Stimulated activated CD8-positive, alpha-beta memory T cell treated with anti-CD3 and anti-CD28 coated beads, Interleukin-4, amount 100 ng/mL, for 1 hour (primary cell): ENCODE measurements at places on chromosomes 1 and 21.

GRCh38 chr1:9371391-9371935 is 78.8 kb downstream of the SPSB1 start:
- no peak for DNase-seq

DNA sequence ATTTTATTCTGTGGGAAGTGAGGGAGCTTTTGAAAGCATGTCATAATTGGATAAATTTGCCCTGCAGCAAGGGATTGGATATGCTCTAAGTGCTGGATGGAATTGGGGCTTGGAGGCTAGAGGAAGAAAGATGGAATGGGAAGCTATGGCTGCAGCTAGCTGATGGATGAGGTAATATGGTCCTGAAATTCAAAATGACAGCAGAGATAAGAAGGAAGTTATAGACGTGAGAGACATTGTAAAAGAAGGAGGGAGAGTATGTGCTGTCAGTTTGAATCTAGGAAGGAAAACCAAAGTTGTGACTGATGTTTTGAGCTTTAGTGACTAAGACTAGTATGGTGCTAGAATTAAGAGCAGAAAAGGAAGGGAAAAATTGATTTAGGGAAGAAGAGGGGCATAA is 299.9 kb upstream of the SPAG17 start:
- DNase-seq: no peak

DNA sequence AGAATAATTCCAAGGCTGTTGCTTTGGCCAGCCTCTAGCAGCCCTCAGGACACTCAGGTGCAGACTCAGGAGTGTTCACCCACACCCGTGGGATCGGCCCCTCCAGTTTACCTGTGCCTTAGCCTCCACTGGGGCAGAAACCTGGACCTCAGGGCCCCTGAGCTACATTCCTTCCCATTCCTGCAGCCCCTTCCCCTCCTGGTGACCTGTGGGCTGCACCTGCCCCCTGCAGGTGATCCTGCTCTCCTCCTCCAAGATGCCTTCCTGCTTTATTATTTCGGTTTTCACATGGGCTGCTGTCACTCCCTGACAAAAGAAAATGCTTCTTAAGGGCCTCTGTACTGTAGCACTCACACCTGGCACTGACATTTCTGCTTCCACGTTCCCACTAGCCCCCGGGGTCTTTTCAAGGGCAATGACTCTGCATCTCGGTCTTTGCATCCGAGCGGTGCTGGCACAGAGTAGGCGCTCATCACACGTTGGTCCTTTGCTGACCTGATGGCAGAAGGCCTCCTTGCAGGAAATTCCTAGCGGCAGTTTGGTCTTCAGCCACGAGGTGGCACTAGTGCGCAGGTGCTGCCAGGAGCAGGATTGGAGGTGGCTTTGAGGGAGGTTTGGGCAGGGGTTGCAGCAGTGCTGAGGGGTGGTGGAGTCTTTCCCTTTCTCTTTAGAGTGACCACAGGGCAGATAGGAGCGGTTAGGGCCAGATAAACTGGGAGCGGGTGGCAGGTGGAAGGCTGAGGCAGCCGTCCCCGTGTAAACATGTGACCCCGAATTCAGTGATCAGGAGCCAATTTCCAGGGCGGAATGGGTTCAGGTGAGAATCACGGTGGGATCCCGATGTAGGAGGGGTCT is 25.3 kb upstream of the ETV3 start:
- DNase-seq: peak; percentile 38

DNA sequence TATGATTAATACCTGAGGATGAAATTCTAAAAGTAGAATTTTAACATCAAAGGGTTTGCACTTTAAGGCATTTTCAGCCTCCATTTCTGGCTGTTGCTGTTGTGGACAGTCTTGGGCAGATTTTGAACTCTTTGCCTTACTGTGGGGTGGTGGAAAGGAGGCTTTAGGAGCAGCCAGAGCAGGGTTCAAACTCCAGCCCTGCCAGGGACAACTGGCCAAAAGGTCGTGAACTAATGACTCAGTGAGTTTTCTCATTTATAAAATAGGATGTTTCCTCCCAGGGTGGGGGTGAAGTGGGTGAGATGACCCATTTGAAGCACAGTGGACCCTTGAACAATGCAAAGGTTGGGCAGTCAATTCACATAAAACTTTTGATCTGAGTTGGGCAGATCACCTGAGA is 36.7 kb downstream of the MAPKAPK2 start:
- DNase-seq: no peak

- DNase-seq: no peak
These were observed 559.8 kb upstream of the USP24 start for GRCh38 chr1:55775007-55775406.

- no peak for DNase-seq
These were observed 1.4 kb downstream of the ATP5PO start for GRCh38 chr21:33914188-33914587.

GRCh38 chr1:30311749-30312148 is 411.6 kb downstream of the MATN1 start:
- DNase-seq: no peak

DNA sequence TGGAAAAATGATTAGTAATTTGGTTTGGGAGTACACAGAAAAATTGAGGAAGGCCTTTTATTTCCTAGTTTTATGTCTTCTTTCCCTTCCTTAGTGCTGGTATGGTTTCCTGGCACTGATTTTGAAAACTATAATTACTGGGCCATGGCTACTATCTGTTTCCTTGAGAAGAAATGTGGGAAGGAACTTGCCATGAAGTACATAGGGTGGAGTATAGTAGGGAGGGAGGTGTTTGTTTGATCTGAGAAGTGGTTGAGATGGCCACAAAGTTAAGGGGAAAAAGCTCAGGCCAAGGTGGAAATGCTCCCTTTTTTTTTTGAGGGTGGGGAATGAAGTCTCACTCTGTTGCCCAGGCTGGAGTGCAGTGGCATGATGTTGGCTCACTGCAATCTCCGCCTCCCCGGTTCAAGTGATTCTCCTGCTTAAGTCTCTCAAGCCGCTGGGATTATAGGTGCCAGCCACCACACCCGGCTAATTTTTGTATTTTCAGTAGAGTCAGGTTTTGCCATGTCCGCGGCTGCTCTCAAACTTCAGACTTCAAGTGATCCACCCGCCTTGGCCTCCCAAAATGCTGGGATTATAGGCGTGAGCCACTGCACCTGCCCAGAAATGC is 11.3 kb downstream of the HJV start:
- DNase-seq: no peak

- DNase-seq: no peak
These were observed 4.9 kb downstream of the C1orf105 start for GRCh38 chr1:172425339-172425738.

GRCh38 chr1:151972542-151973248 is 21.0 kb downstream of the S100A10 start:
- no peak for DNase-seq

- DNase-seq: no peak
These were observed 480.2 kb upstream of the RUNX1 start for GRCh38 chr21:35529171-35529863.

DNA sequence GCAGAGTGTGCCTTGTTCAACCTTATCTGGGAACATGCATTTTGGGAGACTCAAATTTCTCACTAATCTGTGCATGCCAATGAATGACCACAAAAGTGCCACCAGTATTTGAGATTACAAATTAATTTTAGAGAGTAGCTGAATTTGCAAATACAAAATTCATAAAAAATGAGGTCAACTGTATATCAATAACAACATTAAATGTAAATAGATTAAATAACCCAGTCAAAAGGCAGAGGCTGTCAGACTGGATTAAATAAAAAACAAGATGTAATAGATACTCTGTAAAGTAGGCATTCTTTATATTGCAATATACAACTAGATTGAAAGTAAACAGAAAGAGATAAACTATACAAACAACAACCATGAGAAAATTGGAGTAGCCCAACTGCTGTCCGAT is 5.5 kb upstream of the KRTAP10-3 start:
- DNase-seq: no peak

DNA sequence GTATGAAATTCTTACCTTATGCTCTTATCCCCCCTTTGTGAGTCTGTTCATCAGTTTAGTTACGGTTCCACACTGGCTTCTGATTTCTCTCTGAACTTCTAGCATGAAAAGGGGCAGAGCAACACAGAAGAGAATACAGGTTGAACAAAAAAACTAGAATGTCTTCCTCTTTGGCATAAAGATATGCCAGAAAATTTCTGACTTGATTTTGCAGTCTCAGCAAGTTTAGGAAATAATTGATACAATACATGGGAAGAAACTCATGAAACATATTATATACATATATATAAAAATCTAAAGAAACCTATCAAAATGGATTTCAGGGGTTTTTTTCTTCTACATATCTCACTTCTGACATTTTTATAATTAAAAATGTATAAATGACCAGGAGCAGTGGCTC is 27.0 kb downstream of the SH3GLB1 start:
- no peak for DNase-seq

DNA sequence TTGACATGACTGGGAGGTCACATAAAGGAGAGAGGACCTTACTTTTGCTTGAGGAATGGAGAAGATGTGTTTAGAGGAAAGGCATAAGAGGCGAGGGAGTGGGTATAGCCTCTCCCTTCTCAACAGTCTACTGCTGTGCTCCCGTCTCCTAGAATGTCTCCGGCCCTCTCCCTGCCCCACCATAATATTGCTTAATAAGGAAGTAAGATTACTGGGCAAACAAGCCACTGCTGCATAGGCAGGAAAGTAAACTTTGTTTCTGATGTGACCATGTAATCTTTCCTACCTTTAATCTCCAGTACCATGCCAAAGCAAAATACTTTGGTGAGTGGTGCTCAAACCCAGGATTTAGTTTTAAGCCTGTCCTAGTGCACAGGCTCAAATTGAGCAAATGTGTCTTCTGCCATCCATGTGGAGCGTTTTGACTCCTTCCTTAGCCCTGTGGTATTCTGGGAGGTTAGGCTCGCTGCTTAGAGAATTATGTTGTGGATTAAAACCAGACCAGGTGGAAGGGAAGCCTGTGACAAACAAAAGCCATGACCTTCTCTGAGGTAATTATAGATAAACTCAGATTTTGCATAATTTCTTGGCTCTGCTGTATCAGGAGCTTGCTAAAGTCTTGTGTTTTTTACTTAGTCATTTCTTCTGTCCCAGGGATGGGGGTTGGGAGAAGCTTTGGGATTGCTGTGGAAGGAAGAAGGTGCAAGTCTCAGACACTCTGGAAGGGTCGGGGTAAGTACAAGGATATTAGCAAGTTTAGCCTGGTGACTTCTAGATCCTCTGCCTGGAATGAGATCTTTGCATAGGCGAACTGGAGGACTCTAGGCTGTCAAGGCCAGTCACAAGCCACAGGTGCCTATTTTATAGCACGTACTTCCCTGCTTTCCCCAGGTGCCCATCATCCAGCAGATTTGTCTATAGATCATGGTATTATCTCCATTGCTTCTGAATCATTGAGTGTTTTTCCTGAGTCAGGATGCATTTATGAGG is 34.5 kb upstream of the DIPK1A start:
- DNase-seq: no peak

- no peak for DNase-seq
These were observed 73.6 kb downstream of the CASZ1 start for GRCh38 chr1:10722803-10723202.
